ENCODE measurements at places on chromosomes 16 and 17.

- DNase-seq, result no peak
Observed at GRCh38 chr17:56810343-56810742, 23.4 kb downstream of the C17orf67 start.

- DNase-seq, result no peak
Observed at GRCh38 chr16:51355875-51356274, 204.8 kb upstream of the SALL1 start.

GRCh38 chr16:85130705-85131028, 18.4 kb upstream of the CIBAR2 start:
- no peak for DNase-seq

DNA sequence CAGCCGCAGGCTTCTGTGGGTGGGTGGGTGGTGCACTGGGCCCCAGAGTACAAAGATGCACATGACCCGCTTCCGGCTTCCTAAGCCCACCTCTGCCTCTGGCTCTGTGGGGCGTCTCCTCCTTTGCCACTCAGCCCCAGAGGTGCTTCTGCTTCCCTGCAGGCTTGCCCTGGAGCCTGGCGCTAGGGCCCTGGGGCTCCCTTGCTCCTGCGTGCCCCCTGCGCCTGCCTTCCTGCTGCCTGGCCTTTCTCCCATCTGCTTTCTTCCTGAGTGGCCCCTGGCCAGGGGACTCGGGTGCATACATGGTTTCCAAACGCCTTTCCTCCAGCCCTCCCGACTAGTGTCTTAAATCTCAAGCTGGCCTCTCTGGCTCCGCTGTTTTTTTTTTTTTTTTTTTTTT, 3.4 kb downstream of the WWOX start:
- no peak for DNase-seq

DNA sequence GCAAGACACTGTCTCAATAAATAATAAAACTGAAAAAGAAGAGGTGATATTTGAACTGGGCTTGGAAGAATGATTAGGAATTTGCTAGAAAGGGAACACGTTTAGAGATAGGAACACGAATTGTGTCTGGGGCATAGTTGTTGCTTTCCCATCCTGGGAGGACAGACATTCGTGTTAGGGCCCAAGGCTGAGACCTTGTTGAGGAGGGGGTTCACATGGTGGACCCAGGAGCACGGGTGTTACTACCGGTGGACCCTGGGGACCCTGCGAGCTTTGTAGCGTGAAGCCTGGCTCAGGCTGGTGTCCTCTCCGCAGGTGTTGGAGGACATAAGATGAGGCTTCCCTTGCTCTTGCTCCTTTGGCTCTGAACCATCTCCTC, 1.2 kb downstream of the ACSF3 start:
- DNase-seq, result no peak

DNA sequence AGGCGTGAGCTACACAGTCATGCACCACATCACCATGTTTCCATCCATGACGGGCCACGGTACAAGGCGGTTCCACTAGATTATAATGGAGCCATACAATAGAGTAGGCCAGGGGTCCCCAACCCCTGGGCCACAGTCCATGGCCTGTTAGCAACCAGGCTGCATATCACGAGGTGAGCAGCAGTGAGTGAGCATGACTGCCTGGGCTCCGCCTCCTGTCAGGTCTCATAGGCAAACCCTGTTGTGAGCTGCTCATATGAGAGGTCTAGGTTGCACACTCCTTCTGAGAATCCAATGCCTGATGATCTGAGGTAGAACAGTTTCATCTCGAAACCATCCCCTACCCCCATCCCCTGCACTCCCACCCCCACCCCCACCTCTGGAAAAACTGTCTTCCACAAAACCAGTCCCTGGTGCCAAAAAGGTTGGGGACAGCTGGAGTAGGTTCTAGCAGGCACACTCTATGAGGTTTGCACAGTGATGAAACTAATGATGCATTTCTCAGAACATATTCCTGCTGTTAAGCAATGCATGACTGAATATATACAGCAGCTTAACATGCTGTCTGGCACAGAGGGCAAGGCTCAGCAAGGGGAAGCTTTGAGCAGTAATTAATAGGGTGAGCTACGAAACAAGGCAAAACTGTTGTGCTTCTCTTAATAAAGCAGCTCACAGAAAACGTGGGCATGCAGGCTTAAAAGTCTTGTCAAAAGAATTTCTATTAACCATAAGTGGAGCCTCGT, 108.0 kb downstream of the VPS53 start:
- DNase-seq, result no peak

DNA sequence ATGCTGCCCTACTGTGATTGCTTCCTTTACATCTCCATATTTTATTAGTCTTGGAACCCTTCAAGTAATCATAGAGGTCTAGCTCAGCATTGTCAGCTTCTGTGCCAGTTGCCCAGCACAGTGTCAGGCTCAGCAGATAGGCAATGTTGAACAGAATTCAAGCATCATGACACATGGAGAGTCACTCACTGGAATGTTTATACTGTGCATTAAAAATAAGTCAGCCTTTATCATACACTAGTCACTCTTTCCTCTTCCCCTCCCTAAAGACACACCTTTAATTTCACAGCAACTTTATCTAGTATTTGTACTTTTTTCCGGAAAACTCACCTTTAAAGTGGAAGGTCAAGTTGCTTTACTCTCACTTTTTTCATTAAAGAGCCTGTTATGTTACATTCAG, 253.8 kb upstream of the CDH11 start:
- DNase-seq, result no peak

DNA sequence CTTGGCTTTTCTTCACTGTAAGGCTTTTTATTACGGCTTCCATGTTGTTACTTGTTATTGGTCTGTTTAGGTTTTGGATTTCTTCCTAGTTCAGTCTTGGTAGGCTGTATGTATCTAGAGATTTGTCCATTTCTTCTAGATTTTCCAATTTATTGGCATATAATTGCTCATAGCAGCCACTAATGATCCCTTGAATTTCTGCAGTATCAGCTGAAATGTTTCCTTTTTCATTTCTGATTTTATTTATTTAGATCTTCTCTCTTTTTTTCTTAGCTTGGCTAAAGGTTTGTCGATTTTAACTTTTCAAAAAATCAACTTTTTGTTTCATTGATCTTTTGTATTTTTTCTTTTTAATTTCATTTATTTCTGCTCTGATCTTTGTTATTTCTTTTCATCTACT, 18.5 kb downstream of the NLRP1 start:
- DNase-seq, result no peak

DNA sequence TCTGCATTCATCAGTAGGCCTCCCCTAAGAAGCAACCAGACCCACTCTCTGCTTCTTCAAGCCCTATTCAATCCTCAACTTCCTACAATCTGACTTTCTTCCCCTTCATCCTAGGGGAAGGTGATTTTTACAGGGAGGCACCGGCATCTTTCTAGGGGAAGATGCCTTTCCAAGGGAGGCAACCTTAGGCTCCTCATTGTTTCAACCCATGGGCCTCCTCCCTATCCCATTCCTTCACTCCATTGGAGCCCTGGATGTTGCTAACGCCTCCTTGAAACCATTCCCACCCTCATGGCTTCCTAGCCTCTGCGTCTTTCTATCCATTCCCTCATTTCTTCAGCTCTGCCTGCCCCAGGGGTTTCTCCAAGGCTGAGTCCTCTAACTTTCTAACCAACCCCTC, 2.7 kb upstream of the CUEDC1 start:
- no peak for DNase-seq

DNA sequence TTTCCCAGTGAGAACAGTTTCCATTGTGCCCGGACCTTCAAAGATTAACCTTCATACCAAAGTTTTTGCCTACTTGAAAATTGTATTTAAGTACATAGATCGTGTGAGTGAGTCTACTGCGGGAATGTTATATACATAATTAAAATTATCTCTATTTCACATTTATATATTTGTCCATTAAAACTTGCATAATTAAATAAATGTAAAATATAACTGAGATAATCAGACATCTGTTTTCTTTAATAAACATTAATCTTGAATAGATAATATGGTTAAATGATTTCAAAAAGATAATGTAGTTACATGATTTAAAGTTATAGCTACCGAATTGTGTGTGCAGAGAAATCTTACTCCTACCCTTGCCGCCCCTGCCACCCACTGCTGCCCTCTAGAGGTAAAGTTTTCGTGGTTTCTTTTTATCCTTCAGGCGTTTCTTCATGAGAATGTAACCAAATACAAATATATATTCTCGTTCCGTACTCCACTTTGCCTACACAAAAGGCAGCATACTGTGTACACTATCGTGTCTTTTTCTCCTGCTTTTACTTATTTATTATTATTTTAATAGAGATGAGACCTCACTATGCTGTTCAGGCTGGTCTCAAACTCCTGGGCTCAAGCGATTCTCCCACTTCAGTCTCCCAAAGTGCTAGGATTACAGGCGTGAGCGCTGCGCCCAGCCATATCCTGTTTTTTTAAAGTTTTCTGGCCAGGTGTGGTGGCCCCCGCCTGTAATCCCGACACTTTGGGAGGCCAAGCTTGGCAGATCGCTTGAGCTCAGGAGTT, 35.6 kb downstream of the RPA1 start:
- no peak for DNase-seq

DNA sequence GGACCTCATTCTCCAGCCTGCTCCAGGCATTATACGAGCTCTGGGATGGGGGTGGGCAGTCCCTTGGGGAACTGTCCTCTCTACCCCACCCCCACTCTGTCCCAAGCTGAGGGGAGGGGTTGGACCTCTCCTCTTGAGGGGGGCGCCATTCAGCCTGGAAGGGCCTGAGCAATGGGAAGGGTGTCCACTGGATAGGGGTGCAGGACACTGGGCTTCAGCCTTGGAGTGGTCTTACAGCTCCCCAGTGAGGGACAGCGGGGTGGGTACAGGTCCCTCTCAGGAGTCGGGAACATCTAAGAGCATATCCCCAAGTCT, 9.5 kb upstream of the CBX8 start:
- no peak for DNase-seq

- DNase-seq, result no peak
Observed at GRCh38 chr16:79607587-79607986, 7.0 kb upstream of the MAF start.

DNA sequence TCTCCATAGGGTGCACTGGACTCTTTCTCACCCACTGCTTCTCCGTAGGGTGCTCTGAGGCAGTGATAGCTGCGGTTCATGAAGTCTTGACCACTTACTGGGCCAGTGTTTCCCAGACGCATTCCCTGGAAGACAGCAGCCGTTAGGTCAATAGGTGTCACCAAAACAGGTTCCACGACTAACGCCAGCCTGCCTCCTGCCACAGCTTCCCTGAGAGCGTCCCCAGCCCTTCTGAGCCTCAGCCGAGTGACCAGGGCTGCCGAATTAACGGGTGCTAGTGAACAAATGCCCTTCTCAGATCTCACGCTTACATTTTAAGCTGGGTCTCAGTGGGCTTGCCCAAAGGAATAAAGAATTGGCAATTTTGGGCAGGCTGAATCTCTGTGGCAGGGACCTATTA, 188.7 kb upstream of the TNRC6C start:
- DNase-seq, result no peak

DNA sequence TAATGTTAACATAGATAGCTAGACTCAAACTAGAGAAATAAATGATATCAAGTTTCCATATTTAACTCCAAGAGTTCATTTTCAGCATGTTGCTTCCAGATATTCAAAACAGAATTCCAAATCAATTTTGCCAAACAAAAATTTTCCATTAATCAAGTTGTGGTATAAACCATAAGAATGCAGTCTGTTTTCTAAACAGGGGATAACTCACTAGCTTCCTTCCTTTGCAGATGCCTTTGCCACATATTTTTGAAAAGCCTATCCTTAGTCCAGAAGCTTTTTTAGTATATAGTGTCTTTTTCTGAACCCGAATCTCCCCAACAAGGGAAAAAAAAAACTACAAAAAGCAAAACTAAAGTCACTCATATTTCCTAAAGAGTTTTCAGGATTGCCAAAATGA, 61.5 kb downstream of the HELZ start:
- DNase-seq, result no peak

DNA sequence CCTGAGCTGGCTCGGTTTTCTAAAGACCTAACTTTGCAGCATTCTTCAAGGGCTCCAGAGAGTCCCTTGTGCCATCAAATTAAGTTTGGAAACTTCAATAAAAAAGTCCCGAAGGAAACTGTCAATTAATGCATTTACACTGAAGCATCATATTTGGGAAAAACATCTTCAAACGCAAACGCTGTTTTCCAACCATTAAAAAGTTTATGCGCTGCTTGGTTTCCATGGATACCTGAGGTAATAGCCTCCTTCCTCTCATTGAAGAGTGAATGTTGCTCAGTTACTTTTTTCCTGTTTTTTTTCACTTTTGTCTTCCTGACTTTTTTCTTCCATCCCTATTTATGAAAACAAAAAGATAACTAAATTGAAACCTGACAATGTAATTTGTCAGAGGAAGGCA, 399.1 kb downstream of the MAF start:
- DNase-seq, result no peak

GRCh38 chr17:82372249-82373071, 895 bp downstream of the UTS2R start:
- DNase-seq, result no peak

- DNase-seq, result no peak
Observed at GRCh38 chr16:48635199-48635718, 25.3 kb upstream of the N4BP1 start.

DNA sequence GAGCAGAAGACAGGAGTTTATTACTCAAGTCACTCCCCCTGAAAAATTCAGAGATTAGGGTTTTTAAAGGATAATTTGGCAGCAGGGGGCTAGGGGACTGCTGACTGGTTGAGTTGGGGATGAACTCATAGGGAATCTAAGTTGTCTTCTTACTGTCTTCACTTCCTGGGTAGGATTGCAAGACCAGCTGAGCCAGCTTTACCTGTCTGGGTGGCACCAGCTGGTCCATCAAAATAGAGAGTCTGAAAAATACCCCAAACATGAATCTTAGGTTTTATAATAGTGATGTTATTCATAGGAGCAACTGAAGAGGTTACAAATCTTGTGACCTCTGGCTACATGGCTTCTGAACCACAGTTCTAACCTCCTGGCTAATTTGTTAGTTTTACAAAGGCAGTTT, 157.9 kb downstream of the PPM1E start:
- DNase-seq, result no peak
